ENCODE measurements at places on chromosomes 4 and X.

- DNase-seq, result no peak
These were observed 64.9 kb downstream of the ANKRD17 start for GRCh38 chr4:73193659-73194058.

- DNase-seq, result no peak
These were observed 934.5 kb upstream of the TENM3 start for GRCh38 chr4:181308476-181309312.

DNA sequence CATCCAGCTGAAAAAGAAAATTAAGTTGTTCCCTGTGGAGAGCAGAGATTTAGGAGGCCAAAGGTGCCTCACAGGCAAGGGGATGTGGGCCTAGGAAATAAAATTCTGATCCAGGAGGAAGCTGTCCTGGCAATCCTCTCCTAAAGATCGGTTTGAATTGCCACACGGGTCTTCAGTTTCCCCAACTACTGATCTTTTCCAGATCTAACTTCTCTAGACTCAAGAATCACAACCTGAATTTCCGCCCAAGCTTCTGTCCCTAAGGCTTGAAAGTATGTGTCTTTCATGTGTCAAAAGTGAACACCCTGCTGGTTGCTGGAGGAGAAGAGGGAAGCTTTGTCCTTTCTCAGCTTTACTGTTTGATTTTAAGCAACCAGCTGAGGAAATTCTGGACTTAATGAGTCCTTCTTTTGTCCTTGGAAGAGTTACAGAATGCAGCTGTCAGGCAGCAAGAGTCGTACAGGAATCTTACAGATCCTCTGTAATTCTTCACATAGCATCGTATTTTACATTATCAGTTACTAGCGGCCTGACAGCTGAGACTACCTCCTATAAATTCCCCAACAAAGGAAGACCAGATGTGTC is 93.8 kb downstream of the INPP4B start:
- DNase-seq, result peak; percentile 32

GRCh38 chr4:14545807-14546206 is 456.5 kb upstream of the CPEB2 start:
- no peak for DNase-seq

DNA sequence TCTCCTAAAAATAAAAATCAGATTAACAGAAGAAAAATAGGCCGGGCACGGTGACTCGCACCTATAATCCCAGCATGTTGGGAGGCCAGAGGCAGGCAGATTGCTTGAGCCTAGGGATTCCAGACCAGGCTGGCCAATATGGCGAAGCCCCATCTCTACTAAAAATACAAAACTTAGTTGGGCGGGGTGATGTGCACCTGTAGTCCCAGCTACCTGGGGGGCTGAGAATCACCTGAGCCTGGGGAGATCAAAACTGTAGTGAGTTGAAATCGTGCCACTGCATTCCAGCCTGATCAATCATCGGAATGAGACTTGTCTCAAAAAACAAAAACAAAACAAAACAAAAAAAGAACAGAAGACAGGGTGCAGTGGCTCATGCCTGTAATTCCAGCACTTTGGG is 32.8 kb upstream of the NOCT start:
- no peak for DNase-seq

DNA sequence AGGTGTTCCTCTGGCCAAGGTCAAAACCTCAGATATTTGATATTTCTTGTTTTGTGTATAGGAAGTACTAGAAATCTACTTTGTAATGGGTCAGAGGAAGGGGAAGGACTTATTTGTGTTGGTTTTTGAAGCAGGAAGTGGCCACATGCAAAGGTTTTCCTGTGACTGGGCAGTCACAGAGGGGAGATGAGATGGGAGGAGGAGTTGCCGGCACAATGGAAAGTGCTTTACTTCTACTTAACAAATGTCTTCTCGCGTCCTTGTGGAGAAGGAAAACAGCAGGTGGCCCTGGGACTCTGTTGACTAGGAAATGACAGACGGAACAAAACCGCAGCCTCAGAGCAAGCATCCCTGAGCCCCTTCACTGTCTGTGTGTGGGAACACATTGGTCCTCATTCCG is 46.6 kb downstream of the SHROOM2 start:
- DNase-seq, result no peak

DNA sequence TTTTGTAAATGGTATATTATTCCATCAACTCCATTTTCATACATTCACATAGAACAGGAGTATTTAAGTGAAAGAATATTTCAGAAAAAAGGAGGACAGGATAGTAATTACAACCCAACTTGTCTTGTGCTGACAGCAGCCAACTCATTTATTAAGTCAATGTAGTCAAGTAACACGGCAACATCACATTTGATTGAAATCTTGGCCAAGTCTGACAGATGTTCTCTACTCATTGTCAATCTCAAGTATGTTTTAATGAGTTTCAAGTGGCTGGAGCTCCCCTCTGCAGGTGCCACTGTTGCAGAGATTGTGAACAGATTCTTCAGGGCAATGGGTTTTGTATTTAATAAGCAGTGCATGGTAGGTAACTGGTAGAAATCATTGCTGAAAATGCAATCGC is 332.5 kb downstream of the C4orf33 start:
- no peak for DNase-seq

DNA sequence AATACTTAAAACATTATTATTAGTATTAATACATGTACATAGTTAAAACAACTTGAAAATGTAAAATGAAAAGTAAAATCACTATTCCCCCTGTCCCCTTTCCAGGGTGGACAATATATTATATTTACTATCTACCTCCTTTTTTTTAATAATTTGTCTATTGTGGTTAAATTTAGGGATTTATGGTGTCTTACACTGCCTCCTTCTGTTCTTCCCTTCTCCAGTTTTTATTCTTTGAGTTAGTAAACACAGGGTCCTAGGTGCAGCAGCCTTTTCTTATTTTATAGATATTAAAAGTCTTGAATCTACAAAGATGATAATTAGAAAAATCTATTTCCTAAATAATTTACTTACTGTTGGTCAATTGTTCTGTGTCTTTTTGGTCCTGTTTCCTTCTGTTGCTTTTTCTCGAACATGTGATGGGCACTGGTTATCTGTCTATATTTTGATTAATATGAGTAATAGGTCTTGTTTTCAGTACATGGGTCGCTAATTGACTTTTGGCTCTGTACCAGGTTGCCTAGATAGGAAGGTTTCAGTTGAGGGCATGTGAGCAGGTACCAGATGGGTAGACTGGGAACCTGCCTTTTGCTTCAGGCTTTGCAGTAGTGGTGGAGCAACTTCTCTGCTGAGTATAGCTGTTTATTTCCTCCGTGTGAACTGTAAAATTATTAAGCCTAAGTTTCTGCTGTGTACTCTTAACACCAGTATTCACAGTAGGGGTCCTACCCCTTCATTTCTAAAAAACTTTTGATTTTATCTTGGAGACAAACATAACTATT is 1.1 kb downstream of the NUDT9 start:
- peak; percentile 12 for DNase-seq

- no peak for DNase-seq
These were observed 20.4 kb downstream of the TMEM131L start for GRCh38 chr4:153486281-153487151.

DNA sequence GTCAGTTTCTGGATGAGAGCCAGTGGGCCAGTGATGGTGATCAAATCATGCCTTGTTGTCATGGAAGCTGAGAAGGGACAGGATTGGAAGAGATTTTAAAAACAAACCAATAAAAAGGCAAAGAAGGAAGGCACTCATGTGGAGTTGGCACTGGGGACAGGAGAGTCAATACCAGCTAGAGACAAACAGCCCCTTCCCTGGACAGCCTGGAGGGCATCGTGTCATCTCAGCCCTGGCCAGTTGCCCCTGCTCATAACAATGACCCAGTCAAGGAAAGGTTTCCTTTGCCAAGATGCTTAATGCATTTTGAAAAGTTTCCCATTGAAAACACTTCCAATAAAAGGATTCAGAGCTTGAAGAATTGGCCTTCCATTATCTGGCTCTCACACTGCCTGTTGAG is 55.5 kb downstream of the SCML1 start:
- DNase-seq, result no peak

- DNase-seq, result no peak
These were observed 243.0 kb upstream of the HHIP start for GRCh38 chr4:144402999-144403398.

DNA sequence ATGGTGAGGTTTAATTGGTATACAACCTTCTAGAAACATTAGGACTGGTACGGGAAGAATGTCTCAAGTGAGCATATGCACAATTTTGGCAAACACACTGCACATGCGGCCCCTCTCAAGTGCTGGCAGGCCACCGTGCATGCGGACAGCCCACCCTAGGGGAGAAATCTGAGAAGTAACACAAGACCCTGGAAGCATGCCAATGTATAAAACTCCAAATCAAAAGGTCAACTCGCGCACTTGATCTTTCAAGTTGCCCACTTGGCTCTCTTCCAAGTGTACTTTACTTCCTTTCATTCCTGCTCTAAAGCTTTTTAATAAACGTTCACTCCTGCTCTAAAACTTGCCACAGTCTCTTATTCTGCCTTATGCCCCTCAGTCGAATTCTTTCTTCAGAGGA is 488.3 kb downstream of the CFAP47 start:
- DNase-seq, result no peak

DNA sequence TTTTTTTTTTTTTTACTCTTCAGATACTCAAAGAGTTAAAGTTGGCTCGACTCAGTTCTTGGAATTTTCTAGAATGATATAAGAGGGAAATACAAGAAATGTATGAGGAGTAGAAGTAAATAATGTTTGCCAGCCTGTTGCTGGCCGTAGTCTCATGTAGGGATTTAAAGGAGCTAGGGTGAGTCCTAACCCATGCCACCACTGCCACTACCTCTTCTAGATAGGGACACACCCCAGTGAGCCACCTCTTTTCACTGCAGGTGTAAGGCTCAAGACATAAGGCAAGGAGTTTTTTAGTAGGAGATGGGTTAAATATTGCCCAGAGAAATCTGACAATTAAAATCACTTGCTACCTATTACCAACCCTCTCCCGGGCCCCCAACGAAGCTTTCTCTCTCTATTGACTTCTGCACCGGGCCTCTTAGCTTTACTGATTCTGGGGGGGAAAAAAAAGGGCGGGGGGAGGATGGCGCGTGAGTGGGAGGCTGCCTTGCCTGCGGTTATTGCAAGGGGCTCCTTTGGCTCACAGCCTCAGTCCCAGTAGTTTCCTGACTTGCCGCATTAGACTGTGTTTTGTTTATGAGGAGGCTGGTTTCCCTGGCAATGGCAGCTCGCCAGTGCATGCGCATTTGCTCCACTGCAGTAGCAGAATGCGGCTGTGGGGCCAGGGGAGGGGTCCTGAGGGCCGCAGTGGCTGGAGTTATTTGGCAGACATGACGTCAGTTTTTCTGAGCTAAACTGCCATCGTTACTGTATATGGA is 3.0 kb downstream of the LINC00632 start:
- DNase-seq, result peak; percentile 81

- DNase-seq, result peak; percentile 25
These were observed 332.3 kb downstream of the ADGRL3 start for GRCh38 chr4:61532336-61533000.

DNA sequence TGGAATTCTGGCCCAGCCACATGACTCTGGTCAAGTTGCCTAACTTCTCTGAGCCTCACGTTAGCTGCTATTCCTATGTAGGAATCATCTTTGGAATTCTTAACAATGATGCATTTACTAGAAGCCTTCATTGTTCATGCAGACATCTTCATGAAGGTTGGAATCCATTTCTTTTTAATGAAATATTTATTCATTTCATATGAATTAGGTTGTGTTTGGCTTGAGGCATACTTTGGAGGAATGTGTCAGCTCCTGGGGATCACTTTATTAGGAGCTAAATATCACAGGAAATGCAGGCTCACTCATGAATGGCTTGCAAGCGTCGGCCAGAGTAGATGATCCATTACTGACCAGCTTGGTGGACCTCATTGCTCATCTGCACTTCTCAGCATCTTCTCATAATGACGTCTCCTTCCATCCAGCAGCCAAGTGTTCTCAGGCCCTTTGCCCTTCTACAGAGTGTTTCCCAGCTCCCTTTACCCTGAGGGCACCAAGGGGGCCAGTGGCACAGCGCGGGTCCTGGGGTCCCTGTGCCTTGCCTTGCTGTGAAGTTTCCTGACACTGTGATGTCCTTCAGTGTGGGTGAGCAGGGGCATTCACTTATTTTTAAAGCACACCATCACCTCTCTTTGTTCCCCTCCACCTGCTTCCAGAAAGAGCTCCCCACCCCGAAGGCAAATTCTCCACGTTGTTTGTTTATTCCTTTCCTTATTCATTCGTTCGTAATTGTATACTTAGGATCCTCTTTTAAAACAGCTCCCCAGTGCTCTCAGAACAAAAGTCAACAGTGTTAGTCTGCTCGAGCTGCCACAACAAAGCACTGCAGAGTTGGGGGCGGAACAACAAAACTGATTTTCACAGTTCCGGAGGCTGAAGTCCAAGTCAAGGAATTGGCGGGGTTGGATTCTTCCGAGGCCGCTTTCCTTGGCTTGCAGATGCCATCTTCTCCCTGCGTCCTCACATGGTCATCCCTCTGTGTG is 106.8 kb downstream of the STK32B start:
- DNase-seq, result no peak

DNA sequence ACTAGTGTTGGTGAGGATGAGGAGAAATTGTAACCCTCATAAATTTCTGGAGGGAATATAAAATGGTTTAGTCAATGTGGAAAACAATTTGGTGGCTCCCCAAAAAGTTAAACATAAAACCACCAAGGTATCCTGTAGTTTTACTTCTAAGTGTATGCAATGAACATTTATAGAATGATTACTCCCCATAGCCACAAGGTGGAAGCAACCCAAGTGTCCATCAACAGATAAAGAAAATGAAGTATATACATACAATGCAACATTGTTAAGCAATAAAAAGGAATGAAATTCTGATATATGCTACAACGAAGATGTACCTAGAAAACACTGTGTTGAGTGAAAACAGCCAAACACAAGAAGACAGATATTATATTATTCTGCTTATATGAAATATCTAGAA is 569.1 kb upstream of the GRID2 start:
- no peak for DNase-seq

GRCh38 chrX:132615391-132616131 is 126.7 kb upstream of the MBNL3 start:
- DNase-seq, result no peak

Data from muscle of arm (tissue), 14 donors.